HCEC 1CT (cell line): ENCODE measurements at places on chromosomes 7 and 10.

GRCh38 chr7:10727636-10728035, 246.0 kb upstream of the PHF14 start:
- DNase-seq = no peak

GRCh38 chr10:2985729-2986232, 81.6 kb upstream of the PFKP start:
- peak; percentile 28 for DNase-seq

DNA sequence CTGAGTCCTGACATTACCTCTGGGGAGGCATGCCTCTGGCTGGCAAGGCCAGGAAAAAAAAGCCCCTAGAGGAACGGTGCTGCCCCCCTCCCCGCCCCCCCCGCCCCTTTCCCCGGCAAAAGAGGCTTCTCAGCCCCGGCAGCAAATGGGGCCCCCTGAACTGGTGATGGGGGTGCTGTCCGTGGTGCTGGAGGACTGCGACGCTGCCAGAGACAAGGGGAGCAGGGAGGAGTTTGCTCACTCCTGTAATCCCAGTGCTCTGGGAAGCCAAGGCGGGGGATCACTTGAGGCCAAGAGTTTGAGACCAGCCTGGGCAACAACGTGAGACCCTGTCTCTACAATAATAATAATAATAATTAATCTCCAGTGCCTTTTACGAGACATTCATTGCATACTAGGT, 23.7 kb downstream of the SRRM3 start:
- peak; percentile 10 for DNase-seq

DNA sequence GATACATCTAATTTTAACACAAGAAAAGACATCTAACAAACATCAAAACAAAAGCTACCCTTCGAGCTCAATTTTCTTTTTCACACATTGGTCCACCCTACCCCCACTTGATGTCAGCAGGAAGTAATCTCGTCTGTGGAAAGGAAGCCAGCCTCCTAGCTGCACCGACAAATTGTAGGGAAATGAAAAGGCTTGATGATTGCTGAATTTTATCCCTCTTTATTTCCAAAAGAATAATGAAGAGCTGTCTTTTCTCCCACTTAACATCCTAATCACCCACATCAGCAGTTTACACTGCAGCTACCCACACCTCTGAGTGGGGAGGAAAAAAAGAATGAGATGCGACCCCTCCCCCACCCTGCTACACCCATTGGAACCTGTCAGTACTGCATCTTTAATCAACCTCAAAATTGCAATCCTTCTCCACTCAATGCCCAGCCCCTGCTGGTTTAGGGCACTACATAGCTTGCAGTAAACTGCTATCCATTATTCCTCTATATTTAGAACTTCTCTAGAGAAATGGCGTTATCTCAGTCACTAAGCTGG, 10.6 kb upstream of the CPVL start:
- DNase-seq = no peak

GRCh38 chr10:120475844-120476791, 19.1 kb downstream of the PLPP4 start:
- no peak for DNase-seq

GRCh38 chr7:93048136-93048930, 69.4 kb downstream of the SAMD9 start:
- peak; percentile 69 for DNase-seq

GRCh38 chr7:95396136-95397032, at the start of gene PON3:
PON3 (minus strand) TSS chr7:95396375; CDS start chr7:95396350, 25 bp downstream.
- no peak for DNase-seq

DNA sequence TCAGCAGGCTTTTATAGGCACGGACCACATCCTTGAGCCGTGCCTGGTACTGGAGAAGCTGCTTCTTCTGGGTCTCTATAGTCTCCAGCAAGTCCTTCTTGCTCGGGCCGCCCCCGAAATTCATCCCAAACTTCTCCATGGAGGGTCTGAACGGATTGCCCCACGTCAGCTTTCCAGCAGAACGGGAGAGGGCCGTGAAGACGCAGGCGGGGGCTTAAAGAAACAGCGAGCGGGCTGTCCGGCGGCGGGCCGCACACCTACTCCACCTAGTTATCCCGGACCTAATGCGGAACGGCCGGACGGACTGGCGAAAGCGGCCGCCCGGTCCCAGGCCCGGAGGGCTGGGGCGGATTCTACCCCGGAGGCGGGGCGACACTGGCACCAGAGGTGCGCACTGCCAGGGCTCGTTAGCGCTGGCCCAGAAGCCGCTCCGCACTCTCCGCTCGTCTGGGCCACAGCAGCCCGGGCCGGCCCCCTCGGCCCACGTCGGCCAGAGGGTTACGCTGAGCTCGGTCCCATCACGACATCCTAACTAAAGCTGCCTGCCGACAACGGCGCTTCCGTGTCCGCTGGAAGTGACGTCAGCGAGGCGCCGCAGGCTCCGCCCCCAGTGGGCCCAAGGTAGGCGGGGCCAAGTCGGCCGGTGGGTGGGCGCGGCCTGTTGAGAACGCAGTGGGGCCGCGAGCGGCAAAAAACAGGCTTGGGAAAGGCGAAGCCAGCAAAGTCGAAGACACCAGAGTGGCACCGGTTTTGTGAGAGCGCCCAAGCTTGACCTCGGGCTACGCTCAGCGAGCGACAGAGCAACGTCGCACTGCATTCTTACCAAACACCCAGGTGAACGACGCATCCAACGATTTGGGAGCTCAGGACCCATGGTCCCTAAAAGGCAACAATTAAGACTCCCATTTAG, at the start of gene GCC1:
Gene GCC1, minus strand, starts transcription at position 553 of the 910 bp plus-strand sequence. Its CDS starts 414 bp downstream, at position 139.
- DNase-seq = peak; percentile 79

DNA sequence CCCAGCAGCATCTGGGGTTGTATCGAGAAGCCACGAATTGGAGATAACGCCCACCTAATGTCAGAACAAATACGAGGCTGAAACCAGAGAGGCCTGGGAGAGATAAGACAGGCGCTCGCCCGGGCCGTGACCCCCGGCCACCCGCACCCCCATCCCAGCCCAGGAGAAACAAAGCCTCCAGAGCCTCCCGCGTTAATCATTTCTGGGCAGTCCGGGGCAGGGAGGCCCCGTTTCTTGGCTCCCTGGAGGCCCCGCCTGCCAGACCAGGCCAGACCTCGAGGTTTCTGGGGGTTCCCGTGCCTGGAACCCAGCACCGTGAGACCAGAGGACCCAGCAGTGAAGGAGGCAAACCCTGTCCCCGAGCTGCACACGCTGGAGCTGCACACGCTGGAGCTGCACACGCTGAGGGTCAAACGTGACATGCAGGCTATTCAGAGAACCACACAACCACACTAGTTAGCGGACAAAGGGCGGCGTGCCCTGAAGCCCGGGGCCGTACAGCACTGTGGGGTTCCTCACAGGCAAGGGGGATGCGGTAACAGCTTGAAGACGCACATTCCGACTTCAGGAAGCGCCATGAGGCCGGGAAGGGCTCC, 53.4 kb downstream of the FOXL3 start:
- DNase-seq = no peak

GRCh38 chr10:84991301-84991700, 662.9 kb downstream of the CCSER2 start:
- no peak for DNase-seq

GRCh38 chr10:130844310-130844709, 467.2 kb downstream of the TCERG1L start:
- DNase-seq = no peak

- no peak for DNase-seq
These were observed 221.0 kb downstream of the TWIST1 start for GRCh38 chr7:18896343-18896975.

GRCh38 chr7:83574616-83575015, 74.3 kb downstream of the SEMA3E start:
- no peak for DNase-seq

DNA sequence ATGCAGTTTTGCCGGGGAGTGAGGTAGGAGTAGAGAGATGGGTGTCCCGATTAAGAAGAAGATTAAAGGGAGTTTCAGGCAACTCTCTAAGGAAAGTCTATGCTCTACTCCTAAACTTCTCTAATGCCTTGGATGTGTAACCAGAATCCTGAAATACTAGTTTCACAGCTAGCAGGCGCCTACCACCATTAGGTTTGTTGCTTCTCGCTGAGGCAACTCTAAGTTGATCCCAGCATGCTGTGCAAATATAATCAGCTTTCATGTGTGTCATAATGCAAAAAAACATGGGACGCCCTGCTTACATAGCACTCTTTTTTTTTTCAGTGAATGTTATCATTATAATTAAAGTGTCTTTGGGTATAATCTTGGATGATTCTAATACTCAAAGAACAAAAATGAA, 50.4 kb upstream of the FAM3C start:
- DNase-seq = no peak

DNA sequence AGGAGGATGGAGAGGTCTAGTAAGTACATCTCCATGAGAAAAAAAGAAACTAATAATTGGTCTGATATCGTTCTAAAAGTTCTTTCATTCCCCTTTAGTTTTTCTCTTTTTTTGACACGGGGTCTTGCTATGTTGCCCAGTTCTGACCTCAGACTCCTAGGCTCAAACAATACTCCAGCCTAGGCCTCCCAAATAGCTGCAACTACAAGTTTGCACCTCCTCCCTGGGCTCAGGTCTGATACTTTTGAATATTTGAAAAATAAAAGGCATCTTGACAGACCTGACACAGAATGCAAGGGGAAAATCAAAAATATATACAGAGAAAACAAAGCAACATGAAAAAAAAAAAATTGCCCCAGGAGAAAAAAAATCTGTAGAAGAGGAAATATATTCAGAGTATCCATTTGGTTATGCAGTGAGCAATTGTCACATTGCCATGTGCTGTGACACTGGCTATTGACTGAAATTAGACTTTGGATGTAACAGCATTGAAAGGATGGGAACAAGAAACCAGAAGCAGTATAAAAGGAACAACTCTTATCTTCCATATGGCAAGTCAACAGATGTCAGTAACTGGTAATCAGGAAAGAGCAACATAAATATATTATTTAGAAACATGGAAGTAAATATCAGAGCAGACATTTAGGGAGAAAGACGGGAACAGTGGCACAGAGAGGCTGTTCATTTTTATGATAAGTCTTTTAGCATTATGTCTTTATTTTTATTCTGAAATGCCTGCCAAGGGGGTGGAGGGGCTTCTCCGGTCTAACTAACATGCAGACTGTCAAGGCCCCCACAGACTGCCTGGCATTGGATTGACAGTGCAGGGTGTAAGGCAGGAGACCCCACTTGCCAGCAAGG, 408.4 kb downstream of the PARD3 start:
- DNase-seq = no peak

GRCh38 chr10:125262409-125262808, 102.0 kb upstream of the CTBP2 start:
- no peak for DNase-seq

DNA sequence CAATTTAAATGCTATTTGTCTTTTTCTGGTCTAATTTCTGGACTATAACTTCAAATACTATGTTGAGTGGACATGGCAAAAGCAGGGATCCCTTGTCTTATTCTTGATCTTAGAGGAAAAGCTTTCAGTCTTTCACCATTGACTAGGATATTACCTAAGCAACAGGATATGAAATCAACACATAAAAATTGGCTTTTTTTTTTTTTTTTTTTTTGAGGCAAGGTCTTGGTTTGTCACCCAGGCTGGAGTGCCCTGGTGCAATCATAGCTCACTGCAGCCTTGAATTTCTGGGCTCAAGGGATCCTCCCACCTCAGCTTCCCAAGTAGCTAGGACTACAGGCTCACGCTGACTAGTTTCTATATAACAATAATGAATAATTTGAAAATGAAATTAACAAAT, 90.8 kb downstream of the JMJD1C start:
- peak; percentile 53 for DNase-seq

DNA sequence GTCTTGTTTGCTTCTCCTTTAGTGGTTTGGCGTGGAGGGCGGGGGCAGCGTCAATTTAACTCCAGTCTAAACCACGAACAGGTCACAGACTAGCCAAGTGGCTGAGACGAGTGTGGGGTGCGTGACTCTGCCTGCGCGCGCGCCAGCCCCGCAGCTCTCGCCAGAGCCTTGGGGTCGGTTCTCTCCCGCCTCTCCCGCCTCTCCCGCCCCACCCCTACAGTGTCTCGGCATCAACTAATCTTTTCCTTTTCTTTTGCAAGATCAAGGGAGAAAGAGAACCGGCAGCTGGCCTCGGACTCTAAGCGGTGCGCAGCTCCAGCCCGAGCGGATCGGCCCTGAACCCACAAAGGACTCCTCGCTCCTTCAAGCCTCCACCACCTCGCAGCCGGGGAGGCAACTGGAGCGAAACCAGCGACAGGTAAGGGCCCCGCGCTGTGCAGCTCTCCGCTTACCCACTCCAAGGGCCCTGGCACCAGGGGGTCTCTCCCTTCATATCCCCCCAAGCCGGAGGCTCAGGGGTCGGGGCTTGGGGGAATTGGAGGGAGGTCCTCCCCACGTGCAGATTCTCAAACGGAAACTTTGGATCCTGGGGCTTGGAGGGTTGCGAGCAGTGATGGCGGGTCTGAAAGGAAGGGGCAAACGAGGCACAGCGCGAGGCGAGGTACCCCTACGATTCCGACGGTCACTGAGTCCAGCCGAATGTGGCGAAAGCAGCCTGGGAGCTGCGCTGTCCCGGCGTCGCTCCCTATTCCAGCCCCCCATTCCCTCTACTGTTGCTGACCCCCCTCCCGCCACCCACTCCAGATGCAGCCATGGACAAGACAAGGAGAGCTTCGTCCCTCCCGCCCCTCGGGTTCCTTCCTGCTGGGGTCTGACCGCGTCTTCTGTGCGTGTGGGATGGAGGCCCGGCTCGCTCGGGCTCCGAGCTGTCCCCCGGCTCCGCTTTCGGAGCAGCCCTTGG, 829 bp downstream of the CHRM2 start:
- peak; percentile 33 for DNase-seq

GRCh38 chr10:11197266-11197712, 179.6 kb downstream of the CELF2 start:
- DNase-seq = no peak

GRCh38 chr10:112791447-112791846, 158.6 kb upstream of the TCF7L2 start:
- DNase-seq = no peak

- no peak for DNase-seq
These were observed 158.3 kb downstream of the EGFR start for GRCh38 chr7:55177068-55177530.

- DNase-seq = peak; percentile 95
These were observed 294.7 kb upstream of the PITRM1 start for GRCh38 chr10:3467052-3467951.

GRCh38 chr7:34298492-34299013, 359.5 kb upstream of the NPSR1 start:
- no peak for DNase-seq

GRCh38 chr7:113945018-113945938, 26.5 kb upstream of the PPP1R3A start:
- peak; percentile 11 for DNase-seq

GRCh38 chr7:146004805-146005204, 111.8 kb upstream of the CNTNAP2 start:
- DNase-seq = peak; percentile 64

DNA sequence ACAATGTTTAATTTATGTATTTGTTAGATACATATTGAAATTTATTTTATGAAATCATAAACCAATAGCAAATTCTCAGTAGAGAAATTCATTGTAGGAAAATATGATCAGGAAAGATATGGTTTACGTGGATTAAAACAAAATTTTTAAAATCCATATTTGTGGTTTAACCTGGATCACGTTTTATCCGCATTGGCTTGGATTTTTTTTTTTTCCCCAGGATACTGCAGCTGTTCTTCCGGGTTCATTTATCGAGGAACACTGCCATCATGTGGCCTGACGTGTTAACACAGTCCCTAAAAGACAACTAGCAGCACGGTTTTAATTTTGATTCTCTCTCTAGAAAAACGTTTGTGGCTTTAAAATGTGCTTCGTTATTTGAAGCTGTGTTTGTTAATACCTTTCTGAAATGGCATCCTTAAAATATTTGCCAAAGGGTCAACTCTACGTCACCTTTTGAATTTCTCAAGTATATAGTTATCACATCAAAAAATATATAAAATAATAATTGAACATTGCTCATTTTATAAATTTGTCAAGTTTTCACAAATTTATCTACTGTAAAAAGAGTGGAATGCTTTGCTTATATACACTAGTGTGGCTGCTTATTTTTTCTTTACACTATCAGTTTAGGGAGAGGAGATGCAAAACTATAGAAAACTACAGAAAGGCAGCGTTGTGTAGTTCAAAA, 8.7 kb upstream of the ASB4 start:
- peak; percentile 55 for DNase-seq
